H54 (cell line): ENCODE measurements at places on chromosomes 1 and 21.

GRCh38 chr1:8055973-8056372 lies 29.9 kb upstream of the ERRFI1 start:
- no peak for DNase-seq

- DNase-seq: no peak
Measured at GRCh38 chr1:152972196-152972886, 1.9 kb downstream of the SPRR4 start.

GRCh38 chr1:28236656-28237322 lies 865 bp downstream of the ATP5IF1 start:
- DNase-seq: no peak

- no peak for DNase-seq
Measured at GRCh38 chr1:154221278-154222001, 685 bp downstream of the UBAP2L start.

GRCh38 chr1:181347495-181348390 lies 135.6 kb upstream of the CACNA1E start:
- DNase-seq: no peak

GRCh38 chr21:44995343-44995941 lies 55.6 kb downstream of the SLX9 start:
- no peak for DNase-seq

- DNase-seq: no peak
Measured at GRCh38 chr1:180363246-180363995, 133.4 kb downstream of the LHX4 start.

- no peak for DNase-seq
Measured at GRCh38 chr1:95048317-95048716, 24.4 kb downstream of the ALG14 start.

DNA sequence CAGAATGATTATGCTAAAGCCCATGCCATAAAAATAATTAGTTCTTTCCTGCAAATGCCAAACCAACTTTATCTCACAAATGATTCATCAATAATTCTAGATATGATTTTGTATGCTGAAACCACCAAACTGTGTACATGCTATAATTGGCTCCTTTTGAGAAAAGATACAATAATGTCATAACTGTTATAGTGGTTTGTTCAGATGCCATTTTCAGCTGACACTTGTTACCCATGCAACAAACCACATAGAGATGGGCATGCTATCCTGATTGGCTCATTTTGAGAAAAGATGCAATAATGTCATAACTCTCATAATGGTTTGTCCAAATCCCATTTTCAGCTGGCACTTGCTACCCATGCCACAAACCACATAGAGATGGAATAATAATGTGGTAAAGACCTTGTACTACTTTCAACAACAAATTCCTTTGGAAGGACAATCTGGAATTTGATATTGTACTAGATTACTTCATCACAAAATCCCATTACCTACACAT lies 283.8 kb downstream of the TPR start:
- no peak for DNase-seq

- DNase-seq: no peak
Measured at GRCh38 chr1:215543191-215543606, 23.9 kb upstream of the KCTD3 start.

DNA sequence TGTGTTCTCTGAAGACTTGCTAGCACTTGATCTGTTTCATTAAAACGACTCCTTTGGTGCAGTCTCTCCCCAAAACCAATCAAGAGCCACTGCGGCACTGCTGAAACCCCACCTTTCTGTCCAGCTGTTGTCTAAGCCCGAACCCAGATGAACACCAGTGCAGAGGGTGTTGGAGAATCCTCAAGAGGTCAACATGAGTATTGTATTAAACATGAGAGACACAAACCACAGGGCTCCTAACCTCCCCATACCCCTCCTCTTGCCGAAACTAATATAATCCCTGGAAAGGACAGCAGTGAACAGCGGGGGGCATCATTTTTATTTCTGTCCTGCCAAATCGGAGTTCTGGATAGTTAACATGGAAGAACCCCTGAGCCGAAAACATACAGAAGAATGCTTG lies 333.9 kb downstream of the CAMTA1 start:
- no peak for DNase-seq

GRCh38 chr1:51616903-51617708 lies at the start of gene OSBPL9:
OSBPL9 (plus strand) TSS chr1:51617092; CDS start chr1:51617111, 19 bp downstream.
- DNase-seq: peak; percentile 70

- DNase-seq: no peak
Measured at GRCh38 chr1:5274527-5274926, 620.1 kb downstream of the AJAP1 start.

GRCh38 chr1:33966346-33967141 lies 102.7 kb downstream of the HMGB4 start:
- no peak for DNase-seq

DNA sequence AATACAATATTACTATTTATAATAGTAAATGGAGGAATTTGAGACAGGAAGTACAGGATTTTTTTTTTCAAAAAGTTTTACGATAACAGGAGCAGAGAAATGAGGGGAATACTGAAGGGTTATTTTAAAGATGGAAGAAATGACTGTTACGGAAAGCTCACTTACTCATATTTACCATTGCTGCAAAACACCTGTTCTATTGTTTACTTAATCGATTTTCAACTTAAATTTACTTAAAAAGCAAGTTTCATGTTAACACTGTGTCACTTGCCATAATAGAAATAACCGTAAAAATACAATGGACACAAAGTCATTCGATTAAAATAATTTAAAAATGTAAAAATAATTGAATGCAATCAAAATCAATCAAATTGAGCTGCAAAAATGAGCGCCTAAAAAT lies 3.4 kb upstream of the EXO1 start:
- DNase-seq: no peak

DNA sequence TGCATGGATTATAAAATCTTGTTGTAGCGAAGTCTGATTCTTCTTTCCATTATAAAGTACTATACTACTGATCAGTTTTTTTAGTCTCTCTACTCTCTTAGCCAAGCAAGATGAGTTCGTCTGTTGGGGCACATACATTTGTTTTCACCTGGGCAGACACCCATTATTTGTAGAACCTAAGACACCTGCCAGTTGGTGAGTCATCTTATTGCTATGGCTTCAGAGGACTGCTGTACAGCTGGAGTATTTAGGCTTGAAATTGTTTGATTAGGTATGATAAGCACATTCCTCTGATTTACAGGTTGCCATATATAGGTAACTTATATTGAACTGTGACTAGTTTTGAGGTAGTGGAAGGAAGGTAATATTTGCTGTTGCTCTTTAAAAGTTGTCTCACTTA lies 17.2 kb downstream of the RBM15 start:
- no peak for DNase-seq

DNA sequence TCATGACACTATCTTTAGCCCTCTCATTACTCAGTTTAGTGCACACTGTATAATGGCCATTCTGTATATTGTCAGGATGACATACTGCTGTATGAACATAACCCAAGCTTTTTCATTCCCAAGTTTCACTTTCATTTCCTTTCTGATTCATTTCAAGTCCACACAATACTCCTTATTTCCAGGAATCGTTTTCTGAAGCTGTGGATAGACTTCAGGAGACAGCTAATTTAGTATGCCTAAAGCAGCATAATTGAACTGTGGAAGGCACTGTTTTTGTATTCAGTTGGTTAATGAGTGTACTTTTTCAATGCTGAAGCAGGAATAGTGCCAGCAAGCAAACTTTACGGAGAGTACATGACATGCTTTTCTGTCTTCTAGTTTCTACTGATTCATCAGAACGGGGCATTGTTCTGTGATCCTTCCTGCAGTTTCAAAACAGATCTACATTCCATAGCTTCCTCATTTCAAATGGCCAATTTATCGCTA lies 578.5 kb upstream of the ZP4 start:
- no peak for DNase-seq

GRCh38 chr1:81887421-81888144 lies 86.8 kb downstream of the ADGRL2 start:
- DNase-seq: no peak

DNA sequence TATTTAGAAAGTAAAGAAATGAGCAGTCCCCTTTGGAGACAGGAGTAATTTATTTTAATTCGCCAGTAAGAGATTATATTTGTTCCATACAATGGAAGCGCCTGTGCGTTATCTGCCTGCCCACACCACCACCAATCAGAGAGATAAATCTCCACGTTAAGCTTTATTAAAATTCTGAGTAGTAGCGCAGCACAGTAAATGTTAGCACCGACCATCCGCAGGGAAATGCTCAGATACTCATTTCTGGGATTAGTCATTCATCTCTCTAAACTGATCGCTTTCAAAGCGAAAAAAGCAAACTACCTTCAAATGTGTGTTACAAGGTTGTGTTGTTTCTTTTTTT lies 1.2 kb downstream of the ETS2 start:
- DNase-seq: no peak

GRCh38 chr1:182996816-182997215 lies 26.4 kb upstream of the LAMC1 start:
- DNase-seq: no peak

- DNase-seq: no peak
Measured at GRCh38 chr21:44846485-44847260, 26.8 kb downstream of the PTTG1IP start.

DNA sequence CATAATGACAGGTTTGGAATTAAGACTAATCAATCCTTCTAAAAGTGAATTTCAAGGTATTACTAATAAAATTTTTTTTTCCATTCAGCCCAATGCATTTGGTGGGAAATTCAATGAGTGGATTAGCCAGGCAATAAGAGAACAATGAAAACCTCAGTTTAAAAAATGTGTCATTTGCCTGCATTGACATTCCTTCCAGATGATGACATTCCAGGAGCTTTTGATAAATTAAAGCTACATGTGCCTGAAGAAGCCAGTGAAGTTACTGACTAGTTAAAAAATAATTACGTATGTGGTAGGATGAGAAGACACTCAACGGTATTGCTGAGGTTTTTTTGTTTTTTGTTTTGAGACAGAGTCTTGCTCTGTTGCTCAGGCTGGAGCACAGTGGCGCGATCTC lies 37.9 kb upstream of the RC3H1 start:
- DNase-seq: no peak

DNA sequence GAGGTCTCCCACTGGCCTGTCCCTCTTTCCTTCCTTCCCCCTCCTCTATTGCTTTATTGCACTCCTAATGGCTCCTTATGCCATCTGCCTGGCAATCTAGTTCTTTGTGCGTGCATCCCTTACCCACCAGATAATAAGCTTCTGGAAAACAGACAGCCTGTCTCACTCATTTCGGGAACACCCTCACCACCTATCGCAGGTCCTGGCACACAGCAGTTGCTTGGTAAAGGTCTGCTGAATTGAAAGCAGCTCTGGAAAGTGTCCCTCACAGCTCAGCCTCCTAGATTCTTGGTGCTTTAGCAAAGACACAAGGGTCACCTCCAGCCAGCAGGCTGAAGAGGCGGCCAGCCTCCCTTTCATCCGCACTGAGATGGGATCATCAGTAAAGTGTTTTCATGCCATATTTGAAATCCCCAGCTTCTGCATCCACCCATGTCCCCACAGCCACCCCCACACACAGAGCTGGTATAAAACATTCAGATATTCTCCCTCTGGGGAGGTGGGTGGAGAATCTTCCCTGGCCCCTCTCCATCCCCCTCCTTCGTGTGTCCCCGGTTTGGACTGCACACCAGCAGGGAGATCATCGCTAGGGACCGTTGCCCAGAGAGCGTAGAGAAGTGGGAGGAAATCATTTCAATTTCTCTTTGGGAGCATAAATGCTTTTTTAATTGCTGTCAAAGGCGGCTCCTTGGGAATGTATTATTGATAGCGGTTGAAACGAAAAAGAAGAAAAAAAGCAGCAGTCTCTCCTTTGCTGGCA lies 29.1 kb upstream of the ATP2B4 start:
- DNase-seq: no peak

- DNase-seq: no peak
Measured at GRCh38 chr1:47794081-47794480, 203.1 kb downstream of the TRABD2B start.

GRCh38 chr1:244778344-244778743 lies 57.1 kb upstream of the COX20 start:
- peak; percentile 49 for DNase-seq

DNA sequence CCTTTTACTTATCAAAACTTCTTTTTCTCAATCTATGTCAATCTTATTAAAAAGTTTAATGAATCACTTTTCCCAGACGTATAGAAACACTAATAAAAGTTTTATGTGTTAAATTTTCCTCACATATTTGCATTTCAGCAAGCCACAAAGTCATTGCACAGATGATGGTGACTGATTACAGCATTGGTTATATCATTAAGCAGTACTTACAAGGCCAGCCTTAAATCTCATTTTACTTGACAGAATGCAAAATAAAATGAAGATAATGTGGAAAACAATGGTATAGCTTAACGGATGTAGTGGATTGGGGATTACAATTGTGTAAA lies 39.5 kb downstream of the TMEM200B start:
- no peak for DNase-seq

GRCh38 chr1:47644212-47644573 lies 206.3 kb downstream of the FOXD2 start:
- no peak for DNase-seq

- no peak for DNase-seq
Measured at GRCh38 chr1:22281521-22282363, 138.8 kb upstream of the WNT4 start.

DNA sequence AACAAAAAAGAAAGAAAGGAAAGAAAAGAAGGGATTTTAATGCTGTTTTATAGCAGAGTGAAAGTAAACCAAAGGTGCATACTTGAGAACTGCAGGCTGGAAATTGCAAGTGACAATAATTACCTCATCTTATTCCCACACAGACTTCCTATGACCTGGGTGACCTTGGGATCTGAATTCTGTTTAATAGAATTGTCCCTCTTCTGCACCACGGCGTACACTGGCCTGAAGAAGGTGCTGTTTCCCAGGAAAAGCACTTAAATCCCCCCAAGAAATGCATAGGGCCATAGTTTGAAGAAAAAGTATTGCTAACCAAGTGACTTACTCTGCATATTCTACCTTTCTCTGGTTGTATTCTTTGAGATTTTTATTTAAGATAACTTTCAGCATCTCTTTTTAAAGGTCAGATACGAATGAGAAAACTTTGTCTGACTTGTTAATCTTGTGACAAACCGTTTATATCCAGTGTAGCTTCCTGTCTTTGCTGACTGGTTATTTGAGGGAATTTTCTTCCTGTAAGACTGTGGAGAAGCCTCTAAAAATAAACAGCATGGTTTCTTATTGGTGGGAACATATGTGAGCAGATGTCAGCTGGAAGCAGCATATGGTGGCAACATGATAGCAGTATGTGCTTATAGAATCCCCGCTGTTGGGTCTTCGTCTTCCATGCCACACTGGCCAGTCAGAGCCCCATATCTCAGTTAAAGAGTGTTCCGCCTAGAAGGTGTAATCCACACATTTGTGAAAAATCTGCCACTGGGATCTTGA lies 16.3 kb downstream of the TGFB2 start:
- no peak for DNase-seq

- no peak for DNase-seq
Measured at GRCh38 chr1:238562341-238562740, 671.6 kb upstream of the ZP4 start.

- DNase-seq: peak; percentile 68
Measured at GRCh38 chr1:40392221-40392620, 18.7 kb downstream of the SMAP2 start.
